ENCODE measurements at places on chromosomes 4 and X. TPM values are rescaled to one million over a fixed set of nuclear protein-coding genes. Genes with fewer than 3 reads are reported as not detected.
A peak's percentile ranks its signal among the peaks of the same experiment; 100 is the strongest.

Gene DTHD1
- total RNA-seq = not detected

Gene NUDT10
- total RNA-seq = 0.12 TPM

GRCh38 chr4:165150545-165150944, 37.9 kb upstream of the TMEM192 start:
- no peak for DNase-seq

GRCh38 chr4:189124149-189124758, 816.4 kb upstream of the FRG1 start:
- peak; percentile 7 for DNase-seq

All from G401 (cell line).